ENCODE measurements at places on chromosomes 1 and 21. TPM values are rescaled to one million over a fixed set of nuclear protein-coding genes. Genes with fewer than 3 reads are reported as not detected.

DNA sequence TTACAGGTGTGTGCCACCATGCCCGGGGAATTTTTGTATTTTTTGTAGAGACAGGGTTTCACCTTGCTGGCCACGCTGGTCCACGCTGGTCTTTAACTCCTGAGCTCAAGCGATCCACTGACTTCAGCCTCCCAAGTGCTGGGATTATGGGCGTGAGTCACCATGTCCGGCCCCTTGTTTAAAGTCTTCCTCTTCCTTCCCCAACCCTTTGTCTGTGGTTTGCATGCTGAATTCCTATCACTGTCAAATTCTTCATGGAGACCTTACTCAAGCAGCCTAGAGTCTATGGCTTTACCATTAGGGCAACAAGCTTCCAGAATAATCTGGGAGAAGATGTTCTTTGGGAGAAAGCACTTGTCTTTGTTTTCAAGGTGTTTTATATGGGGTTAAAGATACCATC is 34.7 kb downstream of the B3GALT5 start:
- no peak for DNase-seq

GRCh38 chr1:24501371-24502064 is 1.1 kb upstream of the RCAN3 start:
- DNase-seq = no peak

DNA sequence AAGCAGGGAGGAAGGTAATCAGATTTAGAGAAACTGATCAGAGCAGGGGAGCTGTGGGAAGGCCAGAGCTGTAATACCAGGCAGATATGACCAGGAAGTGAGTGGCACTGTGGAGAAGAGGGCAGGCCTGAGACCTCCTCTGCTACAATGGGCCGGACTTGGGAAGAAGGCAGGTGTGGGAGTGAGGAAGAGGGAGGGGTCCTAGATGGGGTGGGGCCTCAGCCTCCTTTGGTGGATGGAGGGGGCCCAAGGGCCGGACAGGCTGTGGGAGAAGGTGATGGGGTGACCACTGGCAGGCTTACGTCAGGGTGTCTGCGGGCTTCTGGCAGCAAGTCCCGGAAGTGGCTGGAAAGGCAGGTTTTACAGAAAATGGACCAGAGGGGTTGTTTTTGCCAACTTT is 5.0 kb upstream of the HPCA start:
- no peak for DNase-seq

- no peak for DNase-seq
Observed at GRCh38 chr1:178784131-178784536, 59.1 kb downstream of the RALGPS2 start.

DNA sequence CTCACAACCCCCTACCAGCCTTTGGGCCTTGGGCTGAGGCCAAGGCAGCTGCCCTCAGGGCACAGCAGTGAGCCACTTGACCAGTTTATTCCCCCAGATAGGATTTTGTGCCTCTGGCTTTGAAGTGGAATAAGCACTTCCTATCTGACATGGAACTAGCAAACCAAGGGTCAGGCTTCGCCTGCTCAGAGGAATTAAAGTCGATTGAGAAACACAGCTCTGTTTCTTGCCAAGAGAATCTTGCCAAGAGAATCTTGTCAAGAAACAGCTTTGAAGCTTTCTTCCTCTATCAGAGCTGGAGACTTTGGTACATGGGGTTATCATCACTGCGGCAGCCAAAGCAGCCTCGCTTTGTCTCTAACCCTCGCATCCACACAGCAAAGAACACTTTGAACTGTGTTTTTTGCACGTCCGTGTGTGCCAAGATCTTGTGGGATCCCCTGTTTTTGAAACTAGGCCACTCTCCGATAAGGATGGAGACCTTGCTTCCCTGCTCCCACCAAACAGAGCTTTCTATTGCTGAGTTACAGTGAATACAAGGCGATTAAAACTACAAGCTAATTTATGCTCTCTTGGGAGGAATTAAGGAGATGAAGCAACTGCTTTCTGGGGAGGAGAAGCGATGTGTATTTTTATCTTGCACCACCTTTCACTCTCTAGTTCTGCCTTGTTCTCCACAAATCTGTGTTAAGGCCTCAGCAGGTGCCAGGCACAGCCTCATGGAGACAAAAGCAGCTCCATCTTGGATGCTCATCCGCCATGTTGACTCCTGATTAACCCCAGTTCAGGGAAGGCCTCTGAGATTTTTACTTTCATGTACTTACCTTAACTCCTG is 67.3 kb downstream of the RHOU start:
- peak; percentile 86 for DNase-seq

- no peak for DNase-seq
Observed at GRCh38 chr1:115322631-115323030, 15.4 kb downstream of the NGF start.

- DNase-seq = no peak
Observed at GRCh38 chr1:188432427-188432826, 1603.7 kb downstream of the PLA2G4A start.

- no peak for DNase-seq
Observed at GRCh38 chr1:225343618-225344017, 84.2 kb downstream of the LBR start.

GRCh38 chr1:77688939-77689338 is 6.5 kb upstream of the ZZZ3 start:
- DNase-seq = no peak

GRCh38 chr1:1232208-1232795 is at the start of gene B3GALT6:
TSS of gene B3GALT6 (plus strand) at chr1:1232237. CDS start at chr1:1232279, 42 bp downstream.
- DNase-seq = no peak

- no peak for DNase-seq
Observed at GRCh38 chr1:2499986-2500596, 24.0 kb downstream of the PLCH2 start.

DNA sequence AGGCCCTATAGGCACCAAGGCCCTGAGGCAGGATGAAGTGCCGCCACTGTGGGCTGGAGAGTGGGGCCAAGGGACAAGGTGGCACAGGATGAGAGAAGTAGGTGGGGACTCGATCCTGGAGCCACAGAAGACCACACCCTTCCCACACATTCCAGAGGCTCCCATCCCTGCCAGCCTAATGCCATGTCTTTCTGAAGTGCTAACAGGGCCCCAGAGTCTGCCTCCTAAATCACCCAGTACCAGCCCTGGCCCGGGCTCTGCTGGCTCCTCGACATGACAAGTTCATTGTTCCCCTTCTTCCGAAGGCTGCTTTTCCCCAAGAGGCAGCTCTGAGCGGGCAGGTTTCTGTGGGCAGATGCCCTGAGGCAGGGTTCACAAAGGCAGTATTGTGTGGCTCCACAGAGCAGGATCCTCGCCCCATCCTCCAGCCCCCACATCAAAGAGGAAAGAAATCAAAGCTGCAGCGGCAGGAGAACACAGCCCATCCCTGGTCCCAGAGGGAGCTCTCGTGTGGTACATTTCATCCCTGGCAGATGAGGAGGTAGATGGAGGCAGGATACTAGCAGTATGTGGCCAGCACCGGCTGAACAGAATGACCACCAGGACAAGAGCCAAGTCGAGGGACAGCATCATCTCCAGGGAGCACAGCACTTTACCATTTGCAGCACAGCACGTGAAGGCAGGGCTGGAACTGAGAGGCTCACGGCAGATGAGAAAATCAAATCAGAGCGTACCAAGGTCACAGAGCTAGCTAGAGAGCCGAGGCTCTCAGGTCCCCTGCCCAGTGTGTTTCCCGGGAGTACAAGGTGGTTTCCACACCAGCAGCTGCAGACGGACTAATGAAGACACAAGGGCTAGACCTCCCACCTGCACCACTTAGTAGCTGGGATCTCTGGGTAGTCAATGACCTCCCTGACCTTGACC is 64.8 kb downstream of the SYF2 start:
- no peak for DNase-seq

- no peak for DNase-seq
Observed at GRCh38 chr1:192225703-192226102, 67.4 kb downstream of the RGS18 start.

DNA sequence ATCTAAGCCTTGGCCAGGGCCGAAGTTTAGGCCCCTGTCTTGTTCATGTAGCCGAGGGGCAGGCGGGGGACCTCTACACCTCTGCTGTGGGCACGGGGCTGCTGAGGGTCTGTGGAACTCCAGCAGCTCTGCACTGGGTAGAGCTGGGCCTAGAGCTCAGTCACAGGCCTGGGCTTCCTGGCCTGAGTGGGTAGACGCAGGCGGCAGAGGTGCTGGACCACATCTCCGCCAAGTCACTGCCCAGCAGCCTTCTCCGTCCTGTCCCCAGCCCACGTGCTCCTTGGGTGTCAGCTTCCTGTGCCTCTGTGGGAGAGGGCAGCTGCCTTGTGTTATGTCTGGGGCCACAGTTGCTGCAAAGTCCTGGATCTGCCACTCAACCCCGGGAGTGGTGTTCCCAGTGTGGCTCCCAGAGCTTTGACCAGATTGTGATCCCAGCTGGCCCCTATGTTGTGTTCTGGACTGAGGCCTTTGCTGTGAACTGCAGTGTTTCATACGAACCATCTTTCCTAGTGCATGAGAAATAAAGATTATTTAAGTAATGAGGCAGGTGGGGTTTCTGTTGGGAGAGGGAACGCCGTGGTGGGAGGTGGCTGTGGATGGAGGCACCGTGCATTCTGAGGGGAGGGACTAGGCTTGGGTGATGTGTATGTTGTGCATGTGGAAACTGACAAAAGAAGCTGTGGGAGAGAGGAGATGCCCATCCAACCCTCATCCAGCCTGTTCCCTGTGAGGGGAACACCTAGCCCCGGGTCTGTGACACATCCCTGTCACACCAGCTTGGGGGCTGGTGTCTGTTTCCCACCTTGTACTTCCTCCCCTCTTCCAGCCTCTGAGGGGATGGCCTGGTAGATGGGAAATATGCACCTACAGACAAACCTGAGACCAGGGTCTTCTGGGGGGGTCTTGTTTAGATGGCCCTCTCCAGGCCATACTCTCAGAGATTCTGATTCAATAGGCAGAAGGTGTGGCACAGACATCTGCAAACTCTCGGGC is 12.2 kb downstream of the AMPD2 start:
- peak; percentile 26 for DNase-seq

GRCh38 chr1:29396438-29397255 is 160.3 kb downstream of the PTPRU start:
- no peak for DNase-seq

GRCh38 chr1:35807614-35808449 is at the start of gene AGO4:
TSS of gene AGO4 (plus strand) at chr1:35808016. CDS start at chr1:35808417, 401 bp downstream.
- DNase-seq = peak; percentile 65

- no peak for DNase-seq
Observed at GRCh38 chr1:242055749-242056320, 56.9 kb upstream of the MAP1LC3C start.

DNA sequence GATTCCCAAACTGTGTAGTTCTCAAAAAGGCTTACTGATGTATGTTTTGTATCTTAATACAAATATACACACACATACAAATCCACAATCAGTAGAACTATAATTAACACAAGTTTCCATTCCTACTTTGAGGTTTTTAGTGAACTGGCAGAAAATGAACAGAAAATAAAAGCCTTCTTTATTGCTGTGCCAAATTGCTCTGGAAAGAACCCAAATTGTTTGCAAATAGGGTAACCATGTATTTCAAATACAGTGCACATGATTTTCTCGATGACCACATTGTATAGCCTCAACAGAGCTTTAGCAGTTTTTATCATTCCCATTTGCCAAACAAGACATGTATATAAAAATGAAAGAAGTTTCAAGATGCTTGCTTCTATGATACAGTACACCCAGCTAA is 173.3 kb downstream of the COL24A1 start:
- DNase-seq = no peak

GRCh38 chr1:160338580-160338979 is 4.5 kb downstream of the COPA start:
- no peak for DNase-seq

- DNase-seq = peak; percentile 82
Observed at GRCh38 chr1:18109756-18110597, 2.4 kb downstream of the IGSF21 start.

GRCh38 chr21:41703857-41704501 is 62.9 kb downstream of the RIPK4 start:
- no peak for DNase-seq

- DNase-seq = no peak
Observed at GRCh38 chr1:196535727-196536126, 72.5 kb downstream of the KCNT2 start.

Gene SPRR2A
- not detected for total RNA-seq

Gene PLCH2
- total RNA-seq = 0.64 TPM

Gene NFASC
- 63.3 TPM for total RNA-seq

Gene OR6K3
- not detected for total RNA-seq

Gene TTC22
- total RNA-seq = 0.09 TPM

Gene C1orf198
- total RNA-seq = 48.0 TPM

Gene KCNE2
- 0.37 TPM for total RNA-seq

Gene TMED5
- total RNA-seq = 86.6 TPM

Measured in right cardiac atrium (tissue), 5 donors.